Tongue (tissue), 3 donors: ENCODE measurements at places on chromosomes 5 and 9. TPM values are rescaled to one million over a fixed set of nuclear protein-coding genes. Genes with fewer than 3 reads are reported as not detected.

DNA sequence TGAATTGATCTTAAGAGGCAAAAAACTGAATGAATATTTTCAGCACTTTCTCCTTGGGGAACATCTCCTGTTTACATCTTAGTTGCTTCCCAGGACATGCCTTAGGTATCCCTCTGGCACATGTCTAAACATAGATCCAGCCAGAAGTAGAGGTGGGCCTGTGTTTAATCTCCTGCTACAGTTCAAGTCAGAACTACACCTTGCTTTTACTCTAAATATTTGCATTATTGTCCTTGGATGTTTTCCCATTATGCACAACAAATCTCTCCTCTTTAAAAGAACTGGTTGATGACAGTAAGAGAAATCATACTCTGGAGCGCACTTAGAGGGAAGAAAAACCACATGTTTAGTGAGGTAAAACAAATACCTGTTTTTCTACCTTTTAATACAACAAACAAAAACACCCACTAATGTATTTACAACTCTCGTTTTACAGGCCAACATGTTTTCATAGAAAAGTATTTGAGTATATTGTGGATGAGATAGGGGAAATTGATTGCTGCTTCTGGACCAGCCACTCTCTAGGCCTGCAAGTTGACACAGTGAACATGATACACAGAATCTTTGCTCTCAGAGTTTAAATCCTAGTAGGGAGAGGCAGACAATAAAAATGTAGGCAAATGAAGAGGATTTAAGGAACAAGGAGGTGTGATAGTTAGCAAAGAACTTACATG, 32.3 kb downstream of the TNFAIP8 start:
- no peak for DNase-seq

DNA sequence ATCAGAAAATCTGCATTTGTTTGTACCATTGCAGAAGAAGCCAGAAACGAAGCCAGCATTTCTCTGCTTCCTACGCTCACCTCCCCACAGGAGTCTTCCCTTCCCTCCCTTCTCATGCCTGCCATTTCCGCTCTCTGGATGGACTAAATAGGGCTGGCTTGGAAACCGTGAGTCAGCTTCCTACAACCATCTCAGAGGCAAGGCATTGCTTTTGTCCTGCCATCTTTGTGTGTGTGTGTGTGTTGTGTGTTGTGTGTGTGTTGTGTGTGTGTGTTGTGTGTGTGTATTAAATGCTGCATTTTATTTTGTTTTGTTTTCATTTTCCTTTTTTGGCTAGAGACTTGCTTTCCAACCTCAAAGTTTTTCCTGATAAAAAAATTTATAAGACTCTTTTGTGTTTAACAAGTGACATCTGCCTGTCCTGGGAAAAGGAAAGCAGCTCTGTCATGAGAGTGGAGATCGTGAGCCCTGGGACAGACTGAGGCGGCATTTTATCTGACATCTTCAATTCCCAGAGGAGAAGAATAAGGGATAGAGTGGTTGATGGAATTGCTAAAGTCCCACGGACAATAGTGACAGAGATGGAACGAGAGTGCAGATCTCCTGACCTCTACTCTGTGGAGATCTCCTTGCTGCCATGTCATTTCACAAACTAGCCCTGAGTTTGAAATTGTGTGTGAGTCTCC, 7.5 kb upstream of the EGFLAM start:
- no peak for DNase-seq

DNA sequence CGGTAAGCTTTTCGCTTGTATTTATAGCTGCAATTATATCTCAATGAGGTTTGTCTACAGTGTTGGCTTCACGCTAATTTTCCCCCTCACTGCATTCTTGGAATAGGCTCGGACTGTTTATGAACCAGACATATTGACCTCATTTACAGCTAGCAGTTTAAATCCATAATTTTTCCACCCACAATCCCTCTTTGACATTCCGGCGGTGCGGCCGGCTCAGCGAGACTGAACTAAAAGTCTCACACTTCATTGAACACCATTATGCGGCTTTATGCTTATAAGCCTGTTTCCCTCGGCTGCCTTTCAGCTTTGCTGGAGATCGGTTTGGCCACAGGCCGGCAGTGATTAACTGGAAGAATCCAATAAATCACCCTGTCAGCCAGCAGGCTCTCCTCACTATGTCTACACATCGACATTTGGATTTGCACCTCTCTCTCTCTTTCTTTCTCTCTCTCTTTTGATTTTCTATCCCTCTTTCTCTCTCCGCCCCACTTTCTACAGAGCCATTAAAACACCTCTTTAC, 315.0 kb upstream of the TLE4 start:
- DNase-seq = peak; percentile 64

DNA sequence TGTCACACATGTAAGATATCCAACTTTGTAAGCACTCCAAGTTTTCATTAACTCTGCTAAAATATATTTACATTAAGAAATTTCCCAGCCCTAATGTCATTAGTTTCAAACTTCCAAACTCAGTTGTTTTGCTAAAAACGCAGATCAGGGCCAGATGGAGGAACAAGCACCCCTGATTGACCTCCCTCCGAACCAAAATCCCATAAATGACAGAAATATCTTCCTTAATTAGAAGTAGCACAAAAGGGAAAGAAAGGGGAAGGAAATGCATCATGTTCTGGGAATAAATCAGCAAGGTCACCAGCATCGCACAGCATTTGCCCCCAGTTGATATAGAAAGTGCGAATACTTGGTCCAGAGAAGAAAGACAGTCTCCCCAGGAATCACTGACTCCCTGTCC, 61.4 kb upstream of the RUFY1 start:
- peak; percentile 56 for DNase-seq

DNA sequence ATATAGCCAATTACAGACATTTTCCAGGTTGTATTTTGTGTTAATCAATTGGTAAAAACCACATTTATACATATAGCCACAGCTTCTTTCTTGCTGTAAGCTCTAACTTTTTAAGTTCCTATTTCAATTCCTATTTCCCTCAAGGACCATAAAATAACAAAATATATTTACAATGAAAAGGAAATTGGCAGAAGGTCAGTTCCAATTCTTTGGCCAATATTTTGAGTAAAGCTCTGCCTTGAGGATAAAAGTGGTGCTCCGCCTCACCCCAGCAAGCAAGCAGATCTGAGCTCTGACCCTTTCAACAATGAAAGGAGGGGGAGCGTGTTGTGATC, 203.4 kb upstream of the RASEF start:
- no peak for DNase-seq

DNA sequence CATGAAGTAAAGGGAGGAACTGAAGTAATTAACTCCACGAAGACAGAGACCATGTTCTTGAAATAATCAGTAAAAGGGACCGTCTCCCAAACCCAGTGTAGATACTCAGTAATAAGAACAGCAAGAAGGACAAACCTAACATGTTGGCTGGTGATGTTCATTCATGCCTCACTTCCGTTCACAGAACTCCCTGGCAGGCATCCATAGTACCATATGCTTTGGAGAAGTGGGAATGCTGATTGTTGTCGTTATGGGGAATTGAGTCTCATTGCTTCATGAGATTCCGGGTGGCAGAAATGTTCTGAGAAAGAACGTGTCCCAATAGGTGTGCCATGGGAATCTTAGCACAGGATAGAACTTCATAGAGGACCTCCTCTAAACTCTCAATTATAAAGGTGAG, 452.3 kb downstream of the ZSWIM6 start:
- DNase-seq = no peak

DNA sequence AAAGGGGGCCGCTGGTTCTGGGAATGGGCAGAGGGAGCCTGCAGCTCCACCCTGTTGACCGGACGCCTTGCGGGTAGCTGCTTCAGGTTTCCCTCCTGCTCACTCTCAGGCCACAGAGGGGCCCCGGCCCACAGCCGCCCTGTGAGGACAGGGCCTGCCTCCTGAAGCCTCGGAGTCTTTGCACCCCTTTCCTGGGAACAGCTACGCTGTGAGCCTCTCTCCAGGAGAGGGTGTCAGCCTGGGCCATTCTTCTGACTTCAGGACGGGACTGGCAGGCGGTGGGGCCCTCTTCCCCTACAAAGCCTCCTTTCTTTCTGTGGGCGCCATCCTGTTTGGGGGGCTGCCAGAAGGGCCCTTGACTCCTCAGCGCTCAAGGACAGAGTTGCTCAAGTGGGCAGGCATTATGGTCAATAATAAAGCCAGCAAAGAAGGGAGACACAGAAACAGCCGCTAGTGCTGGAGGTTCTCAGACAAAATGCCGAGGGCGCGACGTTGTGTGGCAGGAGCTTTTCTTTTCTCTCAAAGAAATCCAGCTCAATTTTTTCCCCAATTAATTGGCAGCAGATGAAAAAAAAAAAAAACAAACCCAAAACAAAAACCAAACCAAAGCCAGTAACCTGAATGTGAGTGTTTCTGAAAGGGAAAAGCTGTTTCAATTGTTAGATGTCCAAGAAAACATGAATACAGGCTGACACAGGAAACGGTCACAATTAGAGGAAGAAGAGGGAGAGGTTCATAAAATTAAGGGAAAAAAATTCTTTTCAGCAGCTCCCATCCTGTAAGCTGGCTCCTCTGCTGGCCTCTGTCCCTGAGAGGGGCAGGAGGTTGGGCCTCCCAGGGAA, 12.8 kb upstream of the SLC25A51 start:
- DNase-seq = no peak

DNA sequence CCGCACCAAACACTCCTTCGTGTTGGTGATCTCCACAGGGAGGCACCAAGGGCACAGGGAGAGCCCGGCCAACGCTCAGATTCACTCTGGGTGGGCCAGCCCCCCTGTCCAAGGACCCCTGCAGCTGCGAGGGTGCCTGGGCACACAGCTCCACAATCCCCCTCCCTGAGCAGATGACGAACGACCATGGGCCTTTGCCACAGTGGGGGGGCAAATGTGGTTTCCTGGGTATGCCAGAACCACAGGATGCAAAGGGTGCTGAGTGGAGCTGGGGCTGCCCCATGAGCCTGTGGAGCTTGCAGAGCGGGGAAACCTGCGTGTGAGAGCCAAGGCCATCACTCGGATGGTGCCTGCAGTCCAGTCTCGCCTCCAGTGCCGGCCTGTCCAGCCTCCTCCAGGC, 31.0 kb downstream of the LPCAT1 start:
- DNase-seq = no peak

- DNase-seq = no peak
These were observed 494.2 kb downstream of the MTRR start for GRCh38 chr5:8363138-8363537.

DNA sequence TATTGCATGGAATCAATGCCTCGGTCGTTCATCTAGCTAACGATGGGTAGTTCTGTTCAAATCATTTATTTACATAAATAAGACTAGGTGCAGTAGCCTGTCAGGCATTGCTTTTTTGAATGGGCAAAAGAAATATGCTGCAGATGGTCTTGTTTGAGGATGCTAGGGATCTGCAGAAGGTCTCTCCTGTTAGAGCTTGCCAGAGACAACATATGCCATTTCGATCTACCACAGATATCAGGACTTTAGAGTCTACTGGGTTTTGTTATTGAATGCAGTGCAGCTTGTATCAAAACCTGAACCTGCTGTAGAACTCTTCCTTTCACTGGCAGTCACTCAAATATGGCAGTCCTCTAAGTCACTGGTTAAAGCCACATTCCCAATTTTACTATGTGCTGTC, 381.1 kb upstream of the CDH10 start:
- no peak for DNase-seq

DNA sequence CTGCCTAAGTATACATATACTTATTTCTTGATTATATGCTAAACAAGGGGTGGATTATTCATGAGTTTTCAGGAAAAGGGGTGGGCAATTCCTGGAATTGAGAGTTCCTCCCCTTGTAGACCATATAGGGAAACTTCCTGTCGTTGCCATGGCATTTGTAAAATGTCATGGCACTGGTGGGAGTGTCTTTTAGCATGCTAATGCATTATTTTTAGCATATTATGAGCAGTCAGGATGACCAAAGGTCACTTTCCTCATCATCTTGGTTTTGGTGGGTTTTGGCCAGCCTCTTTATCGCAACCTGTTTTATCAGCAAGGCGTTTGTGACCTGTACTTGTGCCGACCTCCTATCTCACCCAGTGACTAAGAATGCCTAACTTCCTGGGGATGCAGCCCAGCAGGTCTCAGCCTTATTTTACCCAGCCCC, 80.9 kb downstream of the ALDH7A1 start:
- DNase-seq = no peak

GRCh38 chr5:153559926-153560325, 69.5 kb downstream of the GRIA1 start:
- no peak for DNase-seq

GRCh38 chr9:133589454-133590227, 19.5 kb downstream of the FAM163B start:
- DNase-seq = no peak

DNA sequence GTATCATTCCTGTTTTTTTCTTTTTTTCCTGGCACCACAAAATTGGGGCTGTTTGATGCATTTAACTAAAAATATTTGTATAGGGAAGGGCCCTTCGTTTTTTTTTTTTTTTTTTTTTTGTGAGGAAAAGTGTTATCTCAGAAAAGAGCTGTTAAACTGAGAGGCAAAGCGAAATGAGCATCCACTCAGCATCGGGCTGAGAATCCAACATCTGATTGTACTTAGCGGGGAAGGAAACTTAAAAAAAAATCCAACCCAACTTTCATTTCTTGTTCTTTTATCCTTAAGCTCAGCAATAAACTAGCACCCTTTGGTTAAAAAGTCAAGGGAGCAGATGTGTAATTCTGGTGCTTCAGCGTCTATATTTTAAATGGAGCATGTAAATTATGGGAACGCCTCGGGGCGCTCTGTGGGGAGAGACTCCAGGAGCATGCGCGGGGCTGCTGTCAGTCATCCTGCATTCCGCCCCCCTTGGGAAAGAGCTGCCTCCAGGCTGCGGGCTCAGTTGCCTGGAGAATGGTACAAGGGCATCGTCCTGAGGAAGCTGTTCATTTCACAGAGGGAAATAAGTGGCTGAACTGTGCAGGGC, 33.3 kb downstream of the DMRT2 start:
- peak; percentile 77 for DNase-seq

- no peak for DNase-seq
These were observed 48.2 kb downstream of the OTP start for GRCh38 chr5:77590347-77590746.

- DNase-seq = peak; percentile 92
These were observed 8.7 kb downstream of the RANBP6 start for GRCh38 chr9:6006749-6007057.

Gene FCHO2
- 27.2 TPM for total RNA-seq

Gene FBP1
- 4.4 TPM for total RNA-seq

Gene TAF1L
- 0.21 TPM for total RNA-seq

Gene ZNF883
- total RNA-seq = 3.8 TPM

Gene FREM1
- total RNA-seq = 18.2 TPM

Gene SLC46A2
- not detected for total RNA-seq

Gene PCDHA1
- not detected for total RNA-seq

Gene KCNV2
- not detected for total RNA-seq

Gene IL7R
- 0.72 TPM for total RNA-seq

Gene SLCO6A1
- not detected for total RNA-seq
